ENCODE measurements at places on chromosomes 12 and 14. TPM values are rescaled to one million over a fixed set of nuclear protein-coding genes. Genes with fewer than 3 reads are reported as not detected.

RNASE2 gene
- total RNA-seq: not detected

TMBIM6 gene
- total RNA-seq: 492 TPM

LTBR gene
- 229 TPM for total RNA-seq

PLEKHG7 gene
- not detected for total RNA-seq

SLC25A21 gene
- 1.0 TPM for total RNA-seq

RDH16 gene
- not detected for total RNA-seq

GPRC5A gene
- 263 TPM for total RNA-seq

CCDC184 gene
- total RNA-seq: 3.3 TPM

USP44 gene
- 0.07 TPM for total RNA-seq

DCN gene
- total RNA-seq: 0.09 TPM

KRT73 gene
- total RNA-seq: not detected

TSPAN19 gene
- total RNA-seq: not detected

COX8C gene
- not detected for total RNA-seq

CTSG gene
- not detected for total RNA-seq

TTC7B gene
- total RNA-seq: 20.9 TPM

TOMM20L gene
- not detected for total RNA-seq

RHOJ gene
- total RNA-seq: not detected

GPR135 gene
- total RNA-seq: 1.1 TPM

HCAR2 gene
- not detected for total RNA-seq

Data from A549 treated with GW870086 at 1 μM for 4 hours (cell line).